ENCODE measurements at places on chromosomes 4 and X.
A peak's percentile ranks its signal among the peaks of the same experiment; 100 is the strongest.

GRCh38 chr4:88698519-88698918, 890 bp upstream of the NAP1L5 start:
- DNase-seq = no peak

DNA sequence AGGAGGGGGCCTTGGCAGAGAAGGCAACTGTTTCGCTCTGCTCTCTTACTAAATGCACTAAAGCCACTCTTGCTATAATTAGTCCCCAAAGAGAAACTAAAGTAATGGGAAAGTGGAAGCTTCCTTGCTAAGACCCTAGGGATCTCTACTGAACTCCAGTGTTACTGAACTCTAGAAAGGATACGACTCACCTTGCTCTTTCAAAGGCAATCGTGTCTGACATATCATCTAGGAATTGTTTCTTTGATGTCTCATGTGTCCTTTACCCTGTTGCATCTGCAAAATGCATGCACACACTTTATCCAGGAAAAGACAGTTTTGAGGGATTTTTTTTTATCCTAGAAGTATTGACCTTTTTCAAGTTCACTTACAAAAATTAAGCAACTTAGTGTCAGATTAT, 148.1 kb upstream of the FAM9B start:
- peak; percentile 31 for DNase-seq

- DNase-seq = no peak
Observed at GRCh38 chrX:50117476-50117875, 83.3 kb downstream of the AKAP4 start.

DNA sequence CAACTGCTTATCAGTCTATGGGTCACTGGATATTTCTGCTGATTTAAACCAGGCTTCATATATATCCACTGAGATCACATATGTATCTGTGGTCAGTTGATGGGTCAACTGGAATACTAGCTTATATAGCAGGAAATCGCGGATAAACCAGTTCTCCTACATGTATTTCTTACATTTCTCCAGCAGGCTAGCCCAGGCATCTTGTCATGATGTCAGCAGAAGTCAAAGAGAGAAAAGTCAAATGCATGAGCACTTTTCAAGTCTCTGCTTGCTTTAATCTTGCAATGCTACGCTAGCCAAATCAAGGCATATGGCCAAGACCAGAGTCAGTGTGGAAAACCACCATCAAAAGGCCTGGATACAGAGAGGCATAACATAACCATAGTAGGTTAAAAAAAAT, 1008.8 kb upstream of the DIAPH2 start:
- no peak for DNase-seq

GRCh38 chr4:166315721-166316467, 442.9 kb downstream of the TLL1 start:
- DNase-seq = no peak

DNA sequence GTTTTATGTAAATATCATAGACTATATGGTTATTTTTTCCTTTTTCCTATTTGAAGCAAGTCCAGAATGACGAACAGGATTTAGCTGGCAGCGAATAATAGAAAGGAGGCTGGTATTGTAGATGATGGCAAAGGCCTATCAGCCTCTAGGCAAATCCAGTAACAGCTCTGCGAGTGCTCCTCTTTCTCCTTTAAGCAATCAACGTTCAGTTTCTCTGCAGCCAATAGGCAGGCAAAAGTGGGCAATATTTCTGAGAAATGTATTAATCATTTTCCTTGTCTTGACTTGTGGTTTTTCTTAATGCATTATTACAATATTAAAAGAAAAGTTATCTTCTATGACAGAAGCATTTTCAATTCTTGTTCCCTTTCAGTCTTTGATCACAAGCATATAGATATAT, 183.3 kb downstream of the SH3KBP1 start:
- DNase-seq = no peak
